ENCODE measurements at places on chromosomes 11 and 22.

- DNase-seq: no peak
These were observed 26.4 kb downstream of the AMOTL1 start for GRCh38 chr11:94794287-94795168.

DNA sequence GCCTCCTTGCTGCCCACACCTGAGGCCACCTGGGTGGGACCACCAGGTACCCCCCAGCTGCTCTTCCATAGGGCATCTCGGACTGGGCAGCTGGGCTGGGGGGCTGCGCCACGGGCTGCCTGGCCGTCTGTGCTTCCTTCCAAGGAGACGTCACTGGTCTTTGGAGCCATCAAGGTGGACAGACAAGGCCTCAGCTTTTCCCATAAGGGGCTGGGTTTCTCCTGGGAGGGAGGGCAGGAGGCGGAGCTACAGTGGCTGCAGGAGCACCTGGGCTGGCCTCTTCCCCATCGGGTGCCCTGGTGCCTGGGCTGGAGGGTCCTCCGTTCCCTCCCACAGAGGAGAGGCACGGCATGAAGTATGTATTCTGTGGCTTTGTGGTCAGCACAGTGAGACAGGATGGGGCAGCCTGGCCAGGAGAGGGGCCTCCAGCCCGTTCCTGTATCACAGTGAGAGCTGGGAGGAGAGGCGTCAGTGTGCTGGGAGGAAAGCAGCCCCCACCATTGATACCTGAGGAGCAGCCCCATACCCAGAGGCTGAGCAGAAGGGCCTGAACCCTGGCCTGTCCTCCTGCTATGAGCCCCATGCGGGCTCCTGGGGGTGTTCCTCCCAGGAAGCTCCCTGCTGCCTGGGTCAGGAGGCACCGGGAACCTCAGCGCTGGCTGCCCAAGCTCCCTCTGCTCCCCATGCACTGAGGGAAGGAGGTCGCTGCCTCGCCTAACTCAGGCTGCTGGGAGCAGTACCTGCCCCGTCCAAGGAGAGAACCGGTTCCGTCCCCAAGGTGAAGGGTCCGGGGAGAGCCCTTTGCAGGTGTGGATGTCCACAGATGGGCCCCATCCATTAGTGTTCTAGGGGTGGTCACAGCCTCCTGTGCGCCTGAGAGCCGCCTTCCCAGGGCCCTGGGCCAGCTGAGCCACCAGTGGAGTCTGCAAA lies 1075.0 kb downstream of the BRD1 start:
- no peak for DNase-seq

GRCh38 chr11:95299078-95299679 lies 68.2 kb upstream of the SESN3 start:
- DNase-seq: no peak

DNA sequence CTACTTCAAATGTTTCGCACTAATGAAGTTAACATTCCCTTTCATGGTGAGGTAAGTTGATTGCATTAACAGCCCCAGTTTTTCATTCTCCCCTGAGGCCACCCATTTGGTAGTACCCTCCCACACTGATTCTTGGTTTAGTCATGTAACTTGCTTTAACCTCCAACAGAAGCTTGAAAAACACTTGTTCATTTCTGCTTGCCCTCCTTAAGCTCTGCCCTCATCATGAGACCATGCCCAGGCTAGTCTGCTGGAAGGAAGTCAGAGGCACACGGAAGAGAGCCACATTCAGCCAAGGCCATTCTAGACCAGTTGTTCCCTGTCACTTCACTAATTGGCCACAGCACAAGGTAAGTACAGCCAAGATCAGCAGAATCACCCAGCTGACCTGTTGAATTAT lies 50.7 kb upstream of the CD44 start:
- no peak for DNase-seq

DNA sequence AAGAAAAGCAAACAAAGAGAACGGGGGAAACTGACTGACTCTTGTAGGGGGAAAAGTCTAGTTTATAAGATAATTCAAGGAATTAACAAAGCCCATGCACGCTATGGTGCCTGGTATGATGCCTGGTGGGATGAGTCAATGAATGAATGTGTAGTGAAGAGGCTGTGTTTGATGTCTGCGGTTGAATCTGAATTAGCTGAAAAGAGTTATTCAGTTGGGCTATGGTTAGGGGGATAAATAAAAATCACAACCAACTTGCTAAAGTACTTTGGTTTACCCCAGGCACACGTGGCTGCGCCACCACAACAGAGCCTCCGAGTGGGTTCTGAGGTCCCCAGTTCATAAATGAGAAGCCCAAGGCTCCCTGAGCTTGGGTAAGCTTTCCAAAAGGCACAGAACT lies 369.3 kb upstream of the SYN3 start:
- DNase-seq: no peak

DNA sequence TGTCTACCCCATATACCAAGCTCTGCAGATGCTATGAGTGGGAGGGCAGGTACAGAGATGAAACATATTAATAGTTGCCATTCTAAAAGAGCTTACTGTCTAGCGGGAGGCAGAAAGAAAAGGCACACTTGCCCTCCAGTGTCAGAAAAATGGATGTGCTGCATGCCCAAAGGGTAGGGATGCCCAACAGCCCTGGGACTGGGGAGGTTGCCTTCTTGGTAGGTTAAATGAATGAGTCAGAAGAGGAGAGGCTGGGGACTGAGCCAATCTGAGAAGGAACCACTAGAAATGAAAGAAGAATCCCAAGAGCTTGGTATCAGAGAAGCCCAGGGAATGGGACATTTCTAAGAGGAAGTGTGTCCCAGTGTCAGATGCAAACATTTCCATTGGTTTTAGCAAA lies 1.2 kb downstream of the BIRC3 start:
- DNase-seq: peak; percentile 79

DNA sequence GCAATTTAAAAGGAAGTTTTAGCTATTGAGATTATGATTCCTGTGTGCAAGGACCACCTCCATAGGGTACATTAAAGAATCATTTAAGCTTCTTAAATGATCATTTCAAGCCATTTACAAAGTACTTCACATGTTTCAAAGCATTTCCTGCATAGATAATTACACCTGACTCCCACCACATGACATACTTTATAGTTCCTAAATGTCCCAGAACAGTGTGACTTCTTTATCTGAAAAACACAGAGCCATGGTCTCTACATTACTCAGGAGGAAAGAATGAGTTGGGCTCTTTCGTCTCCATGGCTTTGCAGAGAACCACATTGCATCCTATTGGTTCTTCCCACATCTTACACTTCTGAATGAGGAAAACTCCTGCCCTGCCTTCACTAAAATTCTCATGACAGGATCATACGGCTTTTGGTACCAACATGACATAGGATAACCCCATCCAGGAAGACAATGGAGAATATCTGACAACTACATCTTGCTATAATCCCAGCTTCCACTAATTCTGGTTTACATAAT lies 88.6 kb downstream of the ETS1 start:
- no peak for DNase-seq

DNA sequence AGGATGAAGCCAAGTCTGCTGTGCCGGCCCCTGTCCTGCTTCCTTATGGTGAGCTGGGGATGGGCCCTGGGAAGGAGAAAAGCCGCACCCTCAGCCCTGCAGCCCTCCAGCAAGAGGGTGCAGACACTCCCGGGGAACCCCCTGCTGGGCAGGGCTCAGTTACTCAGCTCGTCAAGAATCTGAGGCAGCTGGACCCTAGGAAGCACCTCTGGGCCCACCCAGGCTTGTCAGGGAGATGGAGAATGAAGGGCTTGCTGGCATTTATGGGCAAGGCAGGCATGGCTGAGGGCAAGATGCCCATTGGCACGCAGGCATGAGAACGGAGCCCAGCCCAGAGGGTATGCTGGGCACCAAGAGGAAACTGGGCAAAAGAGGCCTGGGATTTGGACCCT lies 12.9 kb downstream of the RELT start:
- DNase-seq: no peak

- DNase-seq: no peak
These were observed 501.9 kb downstream of the BRD1 start for GRCh38 chr22:49325531-49326395.

- peak; percentile 46 for DNase-seq
These were observed 34.0 kb downstream of the SIK3 start for GRCh38 chr11:117064275-117064674.

All from activated CD4-positive, alpha-beta T cell treated with anti-CD3 and anti-CD28 coated beads, Interleukin-2, amount 50 U/mL, for 16 hours (primary cell).